ENCODE measurements at places on chromosomes 2 and 18.

DNA sequence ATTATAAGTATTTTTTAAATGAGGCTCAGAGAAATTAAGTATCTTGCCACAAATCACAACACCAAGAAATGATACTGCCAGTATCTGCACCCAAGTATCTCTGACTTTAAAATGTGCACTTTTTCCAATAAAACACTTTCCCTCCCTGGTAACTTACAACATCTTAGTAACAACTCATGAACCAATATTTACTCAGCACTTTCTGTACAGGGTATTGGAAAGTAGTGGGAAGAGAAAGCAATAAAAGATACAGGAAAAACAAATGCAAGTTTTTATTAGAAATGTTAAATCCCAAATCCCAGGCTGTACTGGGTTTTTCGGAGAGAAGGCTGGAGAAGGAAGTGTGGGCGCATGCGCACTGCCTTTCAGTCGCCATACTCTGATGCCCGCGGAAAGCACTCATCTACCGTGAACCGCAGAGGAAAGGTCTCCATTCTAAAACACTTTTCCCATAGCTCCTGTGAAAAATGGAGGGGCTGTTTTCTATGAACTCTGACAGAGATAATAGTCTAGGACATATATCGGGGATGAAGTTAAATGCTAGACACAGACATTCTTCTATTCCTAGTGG is 52.1 kb downstream of the L3MBTL4 start:
- no peak for DNase-seq

DNA sequence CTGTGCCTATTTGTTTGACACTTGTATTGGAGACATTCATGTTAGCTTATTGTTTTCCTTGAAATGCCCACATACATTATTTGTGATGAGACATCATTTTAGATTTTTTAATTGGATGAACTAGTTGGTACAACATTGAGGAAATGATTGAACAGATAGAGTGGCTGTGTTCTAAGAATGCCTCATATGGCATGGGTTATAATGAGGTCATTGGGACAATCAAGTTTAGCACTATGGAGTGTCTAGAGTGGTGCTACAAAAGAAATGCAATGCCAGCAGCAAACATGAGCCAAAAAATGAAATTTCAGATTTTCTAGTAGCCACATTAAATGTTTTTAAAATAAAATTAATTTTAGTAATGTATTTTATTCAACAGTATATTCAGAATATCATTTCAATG is 28.1 kb downstream of the ACVR2A start:
- no peak for DNase-seq

- DNase-seq: no peak
These were observed 211.0 kb downstream of the AKAIN1 start for GRCh38 chr18:4986066-4986465.

GRCh38 chr2:148603562-148603920 is 41.0 kb upstream of the EPC2 start:
- no peak for DNase-seq

DNA sequence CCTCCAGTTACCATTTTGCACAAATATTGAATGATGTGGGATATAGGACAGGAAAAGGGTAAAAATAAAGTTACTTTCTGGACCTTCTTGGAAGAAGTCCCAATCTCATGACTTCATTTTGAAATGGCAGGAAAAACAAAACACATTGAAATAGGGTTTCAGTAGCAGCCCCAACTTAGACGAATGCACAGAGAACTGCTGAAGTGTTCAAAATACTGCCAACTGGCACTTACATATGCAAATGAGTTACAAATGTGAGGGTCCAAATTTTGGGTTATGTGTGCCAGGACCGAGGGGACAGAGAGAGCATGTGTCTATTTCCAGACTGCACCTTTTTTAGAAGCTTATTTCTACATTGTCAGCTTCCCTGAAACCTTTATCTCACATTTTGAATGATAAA is 112.9 kb upstream of the CCDC68 start:
- DNase-seq: no peak

- no peak for DNase-seq
These were observed 51.9 kb downstream of the SETBP1 start for GRCh38 chr18:44732599-44732998.

DNA sequence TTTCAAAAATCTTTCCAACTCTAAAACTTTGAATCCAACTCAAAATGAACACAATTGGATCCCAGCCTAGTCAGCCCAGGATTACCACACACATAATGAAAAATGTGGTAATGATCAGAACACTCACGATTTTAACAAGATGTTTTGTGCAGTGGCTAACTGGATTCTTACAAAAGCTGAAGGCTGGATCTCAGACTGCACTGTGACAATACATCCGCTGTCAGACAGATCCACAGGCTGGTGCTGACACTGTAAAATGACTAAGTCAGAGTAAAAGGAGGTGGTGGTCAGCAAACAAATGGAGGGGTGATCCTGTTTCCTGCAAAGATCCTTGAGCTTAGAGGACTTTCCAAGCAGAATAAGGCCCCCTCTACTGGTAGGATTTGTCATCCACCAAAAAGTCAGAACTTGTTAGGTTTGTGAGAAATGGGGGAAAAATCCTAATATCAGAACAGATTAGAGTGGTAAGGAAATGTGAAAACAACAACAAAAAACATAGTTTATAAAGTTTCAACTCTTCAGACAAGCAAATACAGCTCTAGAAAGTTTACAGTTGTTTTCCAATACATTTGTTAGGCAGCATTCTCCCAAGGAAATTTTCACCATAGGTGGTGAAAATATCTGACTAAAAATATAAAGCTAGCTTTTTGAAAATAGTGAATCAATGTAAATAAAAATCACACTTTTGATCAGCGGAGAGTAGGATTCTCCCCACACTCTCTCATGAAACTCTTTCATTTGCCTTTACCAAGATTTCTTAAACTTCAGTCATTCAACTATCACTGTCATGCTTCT is 211.9 kb downstream of the AGPS start:
- DNase-seq: peak; percentile 68

GRCh38 chr2:42923580-42924417 is 131.4 kb upstream of the HAAO start:
- DNase-seq: no peak

DNA sequence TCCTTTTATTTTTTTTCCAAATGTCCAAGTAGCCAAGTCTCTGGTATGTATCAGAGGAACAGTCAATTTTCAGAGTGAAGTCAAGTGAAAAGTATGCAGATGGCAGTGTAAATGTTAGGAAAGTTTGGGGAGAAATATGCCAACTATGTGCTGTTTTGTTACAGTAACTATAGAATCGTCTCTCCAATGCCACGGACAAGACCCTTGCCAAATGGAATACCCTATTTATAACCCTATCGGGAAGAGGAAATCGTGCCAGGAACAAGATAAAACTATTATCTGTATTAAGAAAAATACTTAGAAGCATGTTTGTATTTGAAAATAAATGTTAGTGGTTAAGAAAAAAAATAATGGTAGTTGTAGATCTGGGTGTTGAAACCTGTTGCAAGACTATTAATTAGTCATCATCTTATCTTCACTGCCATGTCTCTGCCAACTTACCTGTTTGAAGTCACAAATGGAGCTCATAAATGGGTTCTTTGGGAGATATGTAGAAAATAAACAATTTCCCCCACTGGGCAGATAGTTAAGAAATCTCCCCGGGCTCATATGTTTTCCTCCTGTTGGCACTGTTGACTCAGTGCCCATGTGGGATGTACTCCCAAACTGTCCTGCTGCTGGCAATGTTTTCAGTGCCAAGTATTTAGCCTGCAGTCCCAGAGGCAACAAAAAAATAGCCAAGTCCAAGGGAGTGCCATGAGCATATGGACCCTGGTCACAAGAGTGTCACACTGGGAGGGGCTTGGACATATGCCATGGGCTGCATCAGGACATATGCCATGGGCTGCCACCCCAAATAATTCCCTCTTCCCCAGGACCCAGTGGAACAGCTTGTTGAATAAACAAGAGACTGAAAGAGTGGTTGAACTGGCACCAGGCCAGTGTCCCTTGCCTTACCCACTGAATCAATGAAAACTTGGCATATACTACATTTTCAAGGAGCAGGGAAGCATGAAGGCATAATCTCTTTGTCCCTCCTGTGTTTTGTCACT is 366.9 kb downstream of the OSR1 start:
- DNase-seq: peak; percentile 68

GRCh38 chr2:239294571-239295054 is 106.2 kb downstream of the HDAC4 start:
- no peak for DNase-seq

- DNase-seq: peak; percentile 88
These were observed at the start of gene CBLN2 for GRCh38 chr18:72544092-72544886. TSS of gene CBLN2 (minus strand) at chr18:72544342. CDS start at chr18:72542160, 2,182 bp downstream.

- peak; percentile 60 for DNase-seq
These were observed 379.0 kb downstream of the SETBP1 start for GRCh38 chr18:45059695-45060094.

- DNase-seq: peak; percentile 26
These were observed 23.1 kb downstream of the PRPF40A start for GRCh38 chr2:152694161-152694661.

GRCh38 chr2:237092920-237093781 is 7.5 kb downstream of the COPS8 start:
- peak; percentile 64 for DNase-seq

DNA sequence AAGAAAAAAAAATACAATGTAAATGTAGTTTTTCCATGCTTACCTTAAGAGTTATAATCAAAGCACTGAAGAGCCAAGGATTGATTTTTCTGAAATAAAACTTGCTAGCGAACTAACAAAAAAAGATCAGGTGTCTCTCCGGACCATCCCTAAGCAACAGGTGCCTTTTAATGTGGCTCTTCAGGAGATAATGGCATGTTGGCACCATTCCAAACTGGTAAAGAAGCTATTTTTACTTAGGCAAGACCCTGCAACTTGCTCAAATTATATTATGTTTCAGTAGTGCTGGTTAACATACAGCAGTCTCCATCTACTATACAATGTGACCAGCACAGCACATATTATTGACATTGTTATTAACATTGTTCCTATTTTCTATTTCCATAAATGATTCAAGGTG is 2.3 kb upstream of the GCC2 start:
- DNase-seq: no peak

GRCh38 chr2:85959826-85960225 is 71.0 kb upstream of the ST3GAL5 start:
- no peak for DNase-seq

DNA sequence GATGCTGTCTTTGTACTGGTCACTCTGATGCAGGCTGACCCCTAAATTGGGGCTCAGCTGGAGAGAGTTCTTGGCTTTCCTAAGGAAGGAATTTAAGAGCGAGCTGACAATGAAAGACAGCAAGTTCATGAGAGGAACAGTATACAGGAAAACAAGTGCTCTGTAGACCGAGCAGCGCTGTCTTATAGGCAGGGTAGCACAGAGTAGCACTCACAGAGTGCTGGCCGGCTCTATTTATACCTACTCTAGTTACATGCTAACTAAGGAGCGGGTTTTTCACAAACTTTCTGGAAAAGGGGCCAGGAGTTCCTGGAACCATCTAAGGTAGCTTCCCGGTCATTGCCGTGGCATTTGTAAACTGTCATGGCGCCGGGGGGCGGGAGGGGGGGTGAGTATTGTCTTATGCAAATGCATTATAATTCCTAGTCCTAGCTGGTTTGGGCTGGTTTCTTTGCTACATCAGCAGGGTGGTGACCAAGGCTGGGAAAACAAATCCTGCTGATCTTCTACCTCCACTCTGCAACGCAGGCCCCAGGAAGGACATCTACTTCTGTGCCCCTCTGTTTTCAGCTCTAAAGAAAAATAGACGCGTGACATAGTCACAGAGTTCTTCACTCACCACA is 31.6 kb upstream of the MAP3K20 start:
- no peak for DNase-seq

- no peak for DNase-seq
These were observed 113.0 kb downstream of the STPG4 start for GRCh38 chr2:47041891-47042684.

DNA sequence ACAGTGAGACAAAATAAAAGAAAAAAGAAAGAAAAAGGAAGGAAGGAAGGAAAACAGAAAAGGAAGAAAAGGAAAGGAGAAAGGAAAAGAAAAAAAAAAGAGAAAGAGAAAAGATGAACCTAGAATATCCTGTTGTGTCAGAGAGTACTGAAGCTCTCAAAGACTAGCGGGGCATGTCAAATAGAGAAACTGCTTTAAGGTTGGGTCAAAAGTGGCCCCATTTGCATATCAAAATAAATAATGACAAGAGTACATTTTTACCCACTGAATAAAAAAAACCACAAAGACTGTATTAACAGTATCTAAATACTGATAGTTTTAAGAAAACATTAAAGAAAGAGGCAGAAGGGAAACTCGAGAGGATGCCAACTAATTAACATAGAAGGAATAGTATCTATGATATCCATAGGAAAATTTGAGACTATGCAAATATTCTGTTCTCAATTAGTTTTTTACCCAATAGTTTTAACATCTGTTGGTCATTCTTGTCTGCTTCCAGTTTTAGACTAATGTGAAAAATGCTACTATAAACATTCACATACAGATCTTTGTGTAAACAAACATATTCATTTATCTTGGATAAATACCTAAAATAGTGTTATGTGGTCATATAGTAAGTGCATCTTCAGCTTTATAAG is 53.2 kb downstream of the SFXN5 start:
- no peak for DNase-seq

DNA sequence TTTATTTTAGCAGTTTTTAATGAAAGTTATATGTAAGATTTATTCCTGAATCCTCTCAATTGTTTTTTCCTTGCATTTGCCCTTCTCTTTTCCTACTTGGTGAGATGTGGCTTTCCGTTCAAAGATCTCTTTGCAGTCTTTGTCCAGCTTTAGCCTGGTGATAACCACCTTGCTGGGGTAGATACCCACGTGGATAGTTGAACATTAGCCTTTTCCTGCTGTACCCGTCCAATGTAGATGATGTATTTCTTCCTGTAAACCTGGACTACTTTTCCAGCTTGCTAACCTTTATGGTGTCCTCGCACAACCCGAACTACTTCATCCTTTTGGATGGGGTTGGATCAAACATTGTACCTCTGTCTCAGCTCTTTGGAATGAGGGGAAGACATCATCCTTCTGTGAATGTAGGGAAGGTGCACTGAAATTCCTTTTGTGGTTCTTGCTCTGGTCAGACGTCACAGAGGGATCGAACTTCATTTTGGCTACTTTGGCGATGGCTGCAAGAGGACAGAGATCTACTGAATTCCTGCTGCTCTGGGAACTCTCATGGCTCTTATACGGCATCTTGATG is 293.2 kb upstream of the EPAS1 start:
- no peak for DNase-seq

DNA sequence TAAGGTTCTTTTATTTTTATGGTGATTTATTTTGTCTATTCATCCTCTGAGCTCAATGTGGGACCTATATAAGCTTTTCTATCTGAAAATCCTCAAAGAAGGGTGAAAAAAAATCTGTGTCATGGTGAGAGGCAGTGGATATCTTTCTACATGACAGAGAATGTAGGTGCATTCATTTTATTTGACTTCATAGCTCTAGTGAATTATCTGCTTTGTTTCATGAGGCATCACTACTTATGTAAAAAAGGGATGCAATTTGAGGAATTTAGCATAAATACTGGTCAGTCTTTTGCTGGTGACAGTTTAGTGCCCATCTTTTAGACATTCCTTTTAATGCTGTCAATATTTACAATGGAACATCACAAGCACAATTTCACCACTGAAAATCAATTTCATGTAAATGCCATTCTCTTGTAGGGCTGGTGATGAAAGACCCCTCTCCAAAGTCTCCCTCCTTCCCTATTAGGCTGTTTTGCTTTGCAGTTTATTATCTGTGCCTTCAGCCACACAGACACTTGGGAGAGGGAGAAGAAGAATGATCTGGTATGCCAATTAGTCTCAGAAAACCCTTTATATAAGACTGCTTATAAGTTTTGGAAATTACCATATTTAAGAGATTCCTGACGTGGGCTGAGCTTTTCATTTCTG is 148.3 kb upstream of the NXPH2 start:
- no peak for DNase-seq

Measured in GM03348 (cell line).